ENCODE measurements at places on chromosomes 4 and X.

DNA sequence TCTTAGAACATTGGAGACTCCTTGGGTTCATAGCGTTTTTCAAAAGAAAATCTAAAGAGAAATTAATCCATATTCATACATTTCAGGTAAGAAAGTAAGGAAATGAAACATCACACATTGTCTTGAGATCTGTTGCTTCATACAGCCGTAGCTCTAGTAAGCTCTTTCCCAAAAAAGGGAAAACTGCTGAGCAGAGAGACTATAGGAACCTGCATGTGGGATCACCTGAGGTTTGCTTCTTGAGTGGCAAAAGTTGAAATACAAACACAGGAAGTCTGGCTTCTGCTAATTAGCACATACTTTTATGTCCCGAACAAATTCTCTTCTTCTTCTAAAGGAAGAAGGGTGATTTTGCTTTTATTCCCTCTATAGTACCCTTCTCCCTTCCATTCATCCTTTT, 57.7 kb downstream of the MRPL1 start:
- no peak for DNase-seq

GRCh38 chrX:18875256-18875878, 108.5 kb downstream of the PHKA2 start:
- no peak for DNase-seq

DNA sequence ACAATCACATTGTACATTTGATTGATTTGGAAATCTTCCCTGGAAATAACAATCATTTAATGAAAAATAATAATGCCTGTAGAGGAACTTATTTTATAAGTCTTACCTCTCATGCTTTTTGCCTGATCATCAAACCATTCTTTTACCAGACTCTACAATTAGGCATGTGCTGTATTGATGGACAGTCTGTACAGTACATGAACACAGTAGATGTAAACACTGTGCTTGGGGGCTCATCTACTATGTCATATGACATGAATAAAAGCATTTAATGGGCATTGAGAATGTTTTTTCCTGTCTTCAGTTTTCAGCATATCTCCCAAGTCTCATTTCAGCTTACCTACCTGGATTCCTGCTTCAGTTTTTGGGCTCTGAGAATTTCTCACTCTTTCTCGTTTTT, 1070.9 kb downstream of the STIM2 start:
- no peak for DNase-seq

GRCh38 chrX:79452881-79453280, 85.7 kb upstream of the ITM2A start:
- no peak for DNase-seq

DNA sequence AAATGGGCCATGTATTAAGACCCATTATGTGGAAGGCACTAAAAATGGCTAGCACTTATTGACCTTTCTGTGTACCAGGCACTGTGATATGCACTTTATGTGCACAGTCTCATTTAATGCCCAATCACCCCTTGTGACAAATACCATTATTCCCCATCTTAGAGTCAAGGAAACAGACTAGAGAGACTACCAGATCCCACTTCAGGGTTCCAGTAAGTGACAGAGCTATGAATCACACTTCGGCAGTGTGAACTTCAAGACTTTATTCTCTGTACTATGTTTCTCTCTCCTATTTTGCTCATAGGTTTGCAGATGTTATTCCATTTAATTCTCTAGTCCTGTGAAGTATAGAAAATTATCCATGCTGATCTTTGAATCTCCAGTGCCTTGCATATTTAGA, 107.0 kb downstream of the NFKB1 start:
- no peak for DNase-seq

GRCh38 chr4:145251391-145251790, 71.0 kb upstream of the OTUD4 start:
- DNase-seq: no peak

GRCh38 chr4:102552781-102553180, 51.6 kb downstream of the NFKB1 start:
- no peak for DNase-seq

- no peak for DNase-seq
These were observed 5.3 kb downstream of the MPC1L start for GRCh38 chrX:40628506-40628905.

- DNase-seq: no peak
These were observed 436.2 kb downstream of the SPOCK3 start for GRCh38 chr4:166798126-166798525.

DNA sequence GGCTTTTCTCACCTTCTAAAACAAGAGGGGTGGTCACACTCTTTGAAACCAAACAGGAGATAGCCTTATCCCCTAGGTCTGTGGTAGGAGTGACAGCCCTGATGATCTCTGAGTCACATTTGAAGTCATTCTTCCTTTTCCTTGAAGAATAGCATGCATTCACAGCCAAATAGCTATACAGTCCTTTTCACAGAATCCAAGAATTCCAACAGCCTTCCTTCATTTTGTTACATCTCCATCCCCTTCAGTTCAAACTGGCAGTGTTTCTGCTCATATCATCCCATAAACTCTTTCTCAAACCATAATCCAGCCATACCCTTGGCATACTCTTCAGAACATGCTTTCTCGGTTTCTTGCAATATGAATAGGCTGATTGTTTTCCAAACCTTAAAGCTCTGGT, 33.3 kb upstream of the TMEM184C start:
- DNase-seq: no peak

- DNase-seq: no peak
These were observed 44.9 kb downstream of the SH3KBP1 start for GRCh38 chrX:19842542-19842941.

DNA sequence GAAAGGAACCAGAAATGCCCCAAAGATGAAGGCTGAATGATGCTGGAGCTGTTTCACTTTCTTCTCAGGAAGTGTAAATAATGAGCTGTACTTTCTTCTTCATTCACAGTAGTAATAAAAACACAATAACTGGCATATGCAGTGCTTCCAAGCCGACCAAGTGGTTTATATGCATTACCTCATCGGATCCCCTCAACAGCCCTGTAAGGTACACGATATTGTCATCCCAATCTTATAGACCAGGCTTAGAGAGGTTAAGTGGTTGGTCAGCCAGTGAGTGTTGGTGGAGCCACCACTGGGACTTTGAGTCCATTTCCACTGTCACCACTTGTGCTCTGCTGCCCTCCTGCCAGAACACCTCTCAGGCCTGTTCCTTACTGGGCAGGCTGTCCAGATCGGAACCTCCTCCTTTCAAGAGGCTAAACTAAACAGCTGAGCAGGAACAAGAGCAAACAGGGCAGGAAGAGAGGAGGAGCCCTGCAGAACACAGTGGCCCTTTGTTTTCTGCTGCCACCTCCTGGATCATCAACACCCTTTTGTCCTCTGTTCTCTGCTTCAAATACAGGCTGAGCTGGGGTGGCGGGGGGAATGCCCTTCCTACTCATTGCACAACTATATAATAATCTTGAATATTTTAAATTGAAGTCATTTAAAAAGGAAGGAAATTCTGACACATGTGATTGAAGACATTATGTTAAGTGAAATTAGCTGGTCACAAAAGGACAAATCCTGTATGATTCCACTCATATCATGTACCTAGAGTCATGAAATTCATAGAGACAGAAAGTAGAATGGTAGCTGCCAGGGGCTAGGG, 112.5 kb upstream of the ATP6AP2 start:
- DNase-seq: peak; percentile 91

DNA sequence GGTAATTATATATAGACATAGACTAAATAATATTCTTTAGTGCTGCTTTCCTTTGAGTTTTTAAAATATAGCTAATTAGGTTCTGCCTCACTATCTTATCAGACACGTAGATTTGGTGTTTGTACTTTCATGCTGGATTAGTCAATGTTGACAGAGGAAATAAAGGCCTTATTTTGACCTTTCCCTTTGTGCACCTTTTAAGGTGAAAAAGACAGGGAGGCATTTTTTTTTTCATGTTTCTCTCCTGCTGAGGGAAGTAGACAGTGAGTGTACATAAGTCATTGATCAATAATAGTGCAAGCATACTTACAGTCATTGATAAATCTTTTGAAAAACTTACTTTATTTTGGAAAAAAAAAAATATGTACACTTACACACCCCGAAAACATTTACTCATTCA, 467.8 kb downstream of the GRXCR1 start:
- DNase-seq: no peak

DNA sequence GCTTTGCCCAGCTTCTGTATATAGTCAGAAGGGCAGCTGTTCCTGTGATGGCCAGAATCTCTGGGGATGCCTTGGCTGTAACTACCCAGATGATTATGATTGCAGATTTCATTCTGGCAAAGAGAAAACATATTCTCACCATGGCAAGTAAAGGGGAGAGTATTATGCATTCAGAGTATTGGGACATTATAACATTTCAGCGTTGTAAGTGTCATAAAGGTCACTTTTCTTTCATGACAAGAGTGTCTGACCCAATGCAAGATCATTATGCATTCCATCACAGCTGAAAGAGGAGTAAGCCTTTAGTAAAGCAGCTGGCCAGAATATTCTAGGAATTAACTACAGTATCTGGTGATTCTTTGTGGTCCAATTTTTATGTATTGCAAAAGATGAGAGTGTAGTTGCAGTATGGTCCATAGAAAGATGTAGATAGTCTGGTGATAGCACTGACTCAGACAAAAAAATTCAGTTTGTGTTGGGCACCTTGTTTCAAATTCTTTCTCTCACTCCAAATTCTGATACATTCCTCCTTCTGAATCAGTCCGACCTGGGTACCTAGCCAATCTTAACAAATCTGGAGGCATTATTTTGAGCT, 2366.3 kb downstream of the PCDH7 start:
- DNase-seq: no peak

DNA sequence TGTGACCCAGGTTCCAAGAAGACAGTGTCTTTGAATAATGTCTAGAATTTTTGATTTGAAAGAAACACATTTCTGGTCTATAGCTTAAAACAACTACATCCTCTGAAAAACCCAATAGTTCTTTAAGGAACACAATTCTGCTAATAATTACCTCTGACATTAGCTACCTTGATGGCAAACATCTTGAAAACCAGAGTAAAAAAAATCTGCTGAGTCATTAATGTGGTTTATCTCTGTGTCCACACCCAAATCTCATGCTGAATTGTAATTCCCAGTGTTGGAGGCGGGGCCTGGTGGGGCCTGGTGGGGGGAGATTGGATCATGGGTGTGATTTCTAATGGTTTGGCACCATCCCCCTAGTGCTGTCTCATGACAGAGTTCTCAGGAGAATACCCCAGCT, 1233.8 kb downstream of the NLGN4X start:
- no peak for DNase-seq

- peak; percentile 94 for DNase-seq
These were observed 1.6 kb upstream of the LNX1 start for GRCh38 chr4:53592686-53593501.

GRCh38 chr4:56448301-56448700, 12.2 kb downstream of the PAICS start:
- DNase-seq: no peak

- no peak for DNase-seq
These were observed 10.0 kb upstream of the ELOVL6 start for GRCh38 chr4:110208419-110208818.

GRCh38 chr4:138438608-138439007, 196.5 kb upstream of the SLC7A11 start:
- no peak for DNase-seq

DNA sequence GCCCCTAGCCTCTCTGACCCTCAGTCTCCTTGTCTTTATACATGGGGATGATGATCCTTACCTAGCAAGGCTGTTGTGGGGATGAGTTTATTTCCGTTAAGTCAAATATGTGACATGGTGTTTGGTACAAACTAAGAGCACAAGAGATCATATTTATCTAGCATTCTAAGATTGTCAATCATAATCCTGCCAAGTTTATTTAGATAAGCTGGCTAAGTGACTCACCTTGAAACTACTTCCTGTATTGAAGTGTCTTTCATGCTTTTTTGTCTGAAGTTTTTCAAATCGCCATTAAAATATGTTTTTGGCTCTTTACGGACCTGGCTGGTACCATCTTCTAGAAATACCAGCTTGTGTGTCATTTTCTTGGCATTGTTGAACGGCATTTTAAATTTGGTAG, 30.7 kb downstream of the MAP7D3 start:
- DNase-seq: no peak

GRCh38 chr4:75469896-75470295, 44.3 kb downstream of the RCHY1 start:
- DNase-seq: no peak

GRCh38 chr4:110155654-110156053, 42.8 kb downstream of the ELOVL6 start:
- no peak for DNase-seq

DNA sequence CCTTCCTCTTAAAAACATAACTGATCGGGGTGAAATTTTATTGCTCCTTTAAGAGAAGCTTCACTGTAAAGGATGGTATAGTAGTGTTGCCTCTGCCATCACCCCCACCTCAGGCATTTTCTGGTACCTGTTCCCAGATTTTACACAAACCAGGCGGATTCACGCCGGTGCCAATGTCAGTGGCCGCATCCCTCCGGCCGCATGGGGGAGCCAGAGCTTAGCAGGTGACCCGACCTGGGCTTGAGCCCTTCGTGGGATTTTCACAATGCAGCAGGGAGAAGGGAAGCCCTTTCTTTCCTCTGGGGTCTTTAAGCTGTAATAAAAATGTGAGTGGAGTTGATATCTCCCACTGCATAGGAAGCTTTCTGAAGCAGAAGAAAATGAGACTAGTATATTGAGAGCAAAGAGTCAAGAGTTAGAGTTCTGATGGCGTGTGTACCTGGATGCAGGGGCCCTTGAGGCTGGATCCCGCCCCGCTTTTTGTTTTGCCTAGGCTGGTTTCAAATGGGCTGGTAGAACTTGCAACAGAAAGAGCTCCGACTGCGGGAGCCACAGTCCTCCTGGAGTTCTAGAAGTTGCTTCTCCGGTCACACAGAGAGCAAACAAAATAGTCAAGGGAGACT, 59.4 kb downstream of the POLR2B start:
- peak; percentile 86 for DNase-seq

- no peak for DNase-seq
These were observed 115.7 kb upstream of the GPC4 start for GRCh38 chrX:133530960-133531359.

DNA sequence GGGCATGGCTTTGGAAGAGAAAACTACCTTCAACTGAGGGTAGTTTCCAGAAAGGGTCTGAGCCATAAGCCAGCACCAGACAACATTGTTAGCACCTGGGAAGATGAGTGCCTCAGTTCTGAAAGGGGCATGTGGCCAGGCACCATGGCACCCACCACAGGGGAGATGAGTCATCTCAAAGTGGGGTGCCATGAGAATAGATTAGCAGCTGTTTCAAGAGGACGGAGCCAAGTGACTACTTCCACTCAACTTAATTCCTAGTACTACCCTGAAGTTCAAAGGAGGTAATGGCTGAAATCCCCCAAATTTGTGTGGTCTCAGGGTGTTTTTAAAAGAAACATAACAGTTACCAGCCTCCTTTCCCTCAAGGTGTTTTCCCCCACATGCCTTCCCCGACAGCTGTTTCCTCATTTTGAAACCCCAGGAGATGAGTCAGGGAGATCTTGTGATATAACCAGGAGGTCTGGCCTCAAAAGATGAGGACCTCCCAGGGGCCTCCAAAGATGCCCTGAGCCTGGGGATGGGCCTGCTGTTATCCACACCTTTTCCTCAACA, 27.8 kb upstream of the FTHL17 start:
- no peak for DNase-seq
